Central memory CD4-positive, alpha-beta T cell (primary cell): ENCODE measurements at places on chromosomes 16 and 17.

GRCh38 chr16:79628501-79628975, 28.0 kb upstream of the MAF start:
- DNase-seq = peak; percentile 9

- no peak for DNase-seq
Measured at GRCh38 chr17:17910060-17910459, 62.1 kb downstream of the TOM1L2 start.

GRCh38 chr17:41629826-41630670, 5.7 kb upstream of the KRT17 start:
- DNase-seq = no peak

DNA sequence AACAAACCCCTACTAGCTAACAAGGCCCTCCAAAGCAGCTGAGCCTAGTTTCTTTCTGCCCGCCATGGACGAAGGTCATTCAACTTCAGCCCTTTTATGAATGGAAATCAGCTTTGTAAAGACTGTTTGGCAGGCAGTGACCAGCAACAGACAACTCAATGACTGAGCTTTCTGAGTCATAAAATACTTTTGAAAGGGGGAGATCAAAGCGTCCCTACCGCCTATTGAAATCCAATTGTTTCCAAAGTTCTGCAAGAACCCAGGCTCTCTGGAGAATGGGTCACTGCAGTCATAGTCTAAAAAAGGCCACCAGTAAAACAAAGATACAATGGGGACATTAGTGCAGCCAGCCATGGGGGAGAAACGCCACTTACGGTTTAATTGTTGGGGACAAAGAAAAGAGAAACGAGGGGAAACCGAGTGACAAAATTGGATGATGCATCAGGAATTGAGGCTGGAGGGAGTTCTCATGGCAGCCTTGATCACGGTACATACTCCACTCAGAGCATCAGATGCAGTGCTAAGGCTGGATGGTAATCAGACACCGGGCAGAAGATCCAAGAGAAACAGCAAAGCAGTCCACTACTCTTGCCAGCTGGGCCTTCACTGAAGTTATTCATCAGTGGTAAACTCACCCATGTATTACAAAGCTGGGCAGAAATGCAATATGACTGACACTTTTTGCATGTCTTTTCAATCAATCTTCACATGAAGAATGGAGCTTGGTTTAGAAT, 9.8 kb downstream of the ADAMTS18 start:
- no peak for DNase-seq

DNA sequence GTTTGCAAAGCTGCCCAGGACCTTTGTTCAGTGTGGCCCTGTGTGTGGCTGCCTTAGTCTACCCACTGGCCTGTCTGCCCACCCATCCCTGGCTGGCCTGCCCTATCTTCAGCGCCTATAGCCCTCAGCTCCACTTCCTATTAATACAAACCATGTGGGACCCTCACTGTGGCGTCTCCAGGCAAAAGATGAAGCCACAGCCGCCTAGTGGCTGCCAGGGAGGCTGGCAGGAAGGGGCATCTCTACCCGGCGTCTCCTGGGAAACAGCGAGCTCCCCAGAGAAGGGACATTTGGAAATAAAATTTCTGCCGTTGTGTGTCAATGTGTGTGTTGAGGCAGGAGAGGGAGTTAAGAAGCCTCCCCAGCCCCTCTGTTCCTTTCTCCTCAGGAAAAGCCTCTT, 31.5 kb downstream of the NEUROD2 start:
- DNase-seq = no peak

- DNase-seq = no peak
Measured at GRCh38 chr17:82929011-82929622, 89.3 kb upstream of the ZNF750 start.

DNA sequence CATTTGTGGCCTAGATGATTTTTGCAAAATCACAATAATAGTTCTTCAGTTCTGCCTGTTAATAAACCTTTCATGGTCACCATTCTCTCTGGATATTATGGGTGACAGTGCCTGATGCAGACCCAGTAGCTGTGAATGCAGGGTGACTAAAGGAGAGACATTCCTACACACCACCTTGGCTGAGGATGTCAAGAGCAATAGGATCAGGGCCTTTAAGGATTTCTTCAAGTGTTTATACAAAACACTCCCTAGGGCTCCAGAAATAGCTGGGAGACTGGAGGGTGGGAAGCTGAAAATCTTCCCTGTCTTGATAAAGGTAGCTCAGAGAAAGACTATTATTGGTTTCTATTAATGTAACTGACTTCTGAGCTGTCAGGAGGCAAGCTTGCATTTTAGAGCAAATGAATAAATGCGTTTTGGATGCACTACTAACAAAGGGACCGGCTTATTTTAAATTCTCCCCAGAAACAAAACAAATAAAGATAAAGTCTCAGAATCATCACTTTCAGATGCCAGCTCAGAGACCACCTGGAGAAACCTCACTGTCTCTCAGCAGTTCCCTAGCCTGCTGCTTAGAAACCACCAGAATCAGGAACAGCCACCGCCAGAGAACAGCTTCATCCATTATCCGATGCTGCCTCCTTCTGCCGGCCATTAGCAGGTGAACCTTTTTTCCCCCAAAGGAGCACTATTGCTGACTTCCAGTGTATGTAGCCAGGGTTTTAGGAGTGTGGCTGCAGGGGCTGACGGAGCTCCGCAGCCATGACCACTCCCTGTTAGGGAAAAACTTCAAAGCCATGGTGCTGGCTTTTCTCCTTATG, 171.4 kb upstream of the DYNLRB2 start:
- no peak for DNase-seq
